NB4 (cell line): ENCODE measurements at places on chromosomes 1 and 21.
A peak's percentile ranks its signal among the peaks of the same experiment; 100 is the strongest.

DNA sequence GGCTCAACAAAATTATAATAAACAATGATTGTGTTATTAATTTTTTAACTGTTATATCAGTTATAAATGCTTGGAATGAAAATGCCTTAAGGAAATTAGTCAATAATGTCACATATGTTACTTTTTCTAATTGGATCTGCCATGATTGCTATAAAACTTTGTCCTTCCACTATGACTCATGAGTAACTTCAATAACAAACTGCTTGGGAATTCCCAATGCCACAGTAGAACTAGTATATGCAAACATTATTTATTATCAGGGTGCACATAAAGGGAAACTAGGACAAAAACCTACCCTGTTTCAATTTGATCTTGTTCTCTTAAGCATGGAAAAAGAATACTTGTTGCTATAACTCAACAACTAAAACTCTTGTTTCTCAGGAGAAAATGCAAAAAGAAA lies 59.1 kb upstream of the PDC start:
- DNase-seq: no peak

GRCh38 chr1:46112108-46112507 lies 20.3 kb downstream of the PIK3R3 start:
- no peak for DNase-seq

GRCh38 chr21:42153746-42154145 lies 65.2 kb upstream of the ABCG1 start:
- DNase-seq: no peak

DNA sequence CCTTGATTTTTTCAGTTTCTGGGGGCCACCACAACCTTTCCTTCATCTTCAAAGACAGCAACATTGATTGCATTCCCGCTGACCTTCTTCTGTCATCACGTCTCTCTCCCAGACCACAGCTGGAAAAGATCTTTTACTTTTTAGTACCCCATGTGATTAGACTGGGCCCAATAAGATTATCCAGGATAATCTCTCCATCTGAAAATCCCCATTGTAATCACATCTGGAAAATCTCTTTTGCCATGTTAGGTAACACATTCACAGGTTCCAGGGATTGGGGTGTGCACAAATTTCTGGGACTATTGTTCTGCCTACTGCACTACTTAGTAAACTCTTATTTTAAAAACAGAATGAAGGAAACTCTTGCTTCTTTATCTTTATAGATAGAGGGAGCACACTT lies 47.1 kb upstream of the INSL5 start:
- no peak for DNase-seq

DNA sequence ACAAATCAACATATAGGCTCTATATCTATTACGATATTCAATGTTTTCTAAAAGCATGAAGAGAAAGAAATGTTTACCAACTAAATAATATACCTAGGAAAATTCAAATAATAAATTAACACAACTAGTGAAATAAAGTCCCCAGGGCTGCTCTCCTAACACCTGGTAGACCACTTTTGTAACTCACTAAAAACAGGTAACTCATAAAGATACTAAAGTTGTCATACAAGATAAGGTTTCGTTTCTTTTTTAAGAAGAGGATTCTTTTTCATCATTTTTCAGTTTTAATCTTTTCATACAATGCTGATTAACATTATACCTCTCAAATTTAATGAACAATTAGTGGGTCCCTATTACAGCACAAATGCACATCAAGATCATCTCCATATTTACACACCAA lies 99.0 kb downstream of the ZZZ3 start:
- no peak for DNase-seq

DNA sequence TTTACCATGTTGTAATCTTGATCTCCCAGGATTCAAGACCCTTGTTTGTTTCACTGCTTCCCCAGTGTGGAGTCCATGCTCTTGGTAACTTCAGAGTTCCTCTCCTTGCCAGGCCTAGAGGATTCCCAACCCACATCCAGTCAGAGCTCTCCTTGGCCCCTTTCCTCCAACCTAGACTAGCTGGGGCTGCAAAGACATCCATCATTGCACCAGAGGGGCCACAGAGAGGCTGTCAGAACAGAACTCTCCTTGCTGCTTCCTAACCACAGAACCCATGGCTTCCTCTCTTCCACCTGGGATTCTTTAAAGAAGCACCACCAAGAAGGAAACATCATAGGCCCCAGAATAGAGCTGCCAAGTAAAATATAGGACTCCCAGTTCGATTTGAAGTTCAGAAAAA lies 81.0 kb downstream of the HMGB4 start:
- DNase-seq: no peak

- DNase-seq: peak; percentile 26
These were observed 7.6 kb downstream of the FAM151A start for GRCh38 chr1:54615531-54616279.

DNA sequence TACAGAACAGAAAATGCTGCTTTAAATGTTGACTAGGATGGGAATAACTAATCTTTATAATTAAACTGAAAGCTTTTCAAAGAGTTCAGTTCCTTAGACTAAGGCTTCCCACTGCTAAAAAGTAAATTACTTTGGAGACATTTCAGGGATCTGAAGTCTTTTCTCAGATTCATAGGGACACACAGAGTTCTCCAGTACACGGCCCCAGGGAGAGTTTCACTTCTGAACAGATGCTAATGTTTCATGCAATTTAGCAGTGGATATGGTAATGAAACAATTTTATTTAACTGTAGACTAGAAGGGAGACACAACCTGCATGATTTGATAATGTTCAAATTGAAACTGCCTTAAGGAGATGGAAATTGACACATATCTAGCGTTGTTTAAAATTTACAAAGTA lies 1282.6 kb downstream of the NCAM2 start:
- no peak for DNase-seq

- peak; percentile 72 for DNase-seq
These were observed 134.6 kb upstream of the ARHGEF16 start for GRCh38 chr1:3319874-3320245.

GRCh38 chr21:39707316-39707715 lies 37.7 kb upstream of the IGSF5 start:
- DNase-seq: no peak

GRCh38 chr1:60329651-60330050 lies 256.1 kb upstream of the C1orf87 start:
- DNase-seq: no peak

DNA sequence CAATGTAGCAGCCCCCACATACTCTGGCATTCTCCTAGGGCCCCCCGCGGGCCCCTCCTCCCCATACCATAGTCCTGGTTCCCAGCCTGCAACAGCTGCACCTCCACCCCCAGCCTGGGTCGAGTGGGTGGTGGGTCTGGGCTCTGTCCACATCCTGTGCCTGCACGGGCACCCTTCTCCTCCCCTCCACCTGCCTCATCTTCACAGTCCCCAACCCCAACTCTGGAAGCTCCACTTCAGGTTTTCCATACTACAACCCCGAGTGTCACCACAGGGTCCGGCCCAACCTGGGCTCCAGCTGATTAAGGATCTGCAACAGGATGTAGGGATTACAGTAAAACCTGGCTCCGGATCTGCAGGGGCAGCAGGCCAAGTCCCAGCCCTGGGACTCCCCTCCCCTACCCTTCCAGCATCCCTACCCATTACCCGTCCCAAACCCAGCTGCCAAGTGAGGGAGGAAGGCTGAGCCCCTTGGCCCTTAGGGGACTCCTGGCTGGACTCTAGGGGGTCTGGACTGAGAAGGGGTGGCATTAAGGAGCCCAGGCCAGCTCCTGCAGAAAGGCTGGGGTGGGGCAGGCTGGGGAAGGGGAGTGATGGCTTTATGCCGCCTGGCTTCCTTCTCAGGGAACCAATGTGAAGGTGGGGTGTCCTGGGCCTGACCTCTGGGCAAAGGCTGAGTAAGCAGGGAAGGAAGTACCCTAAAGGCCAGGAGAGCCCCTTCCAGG lies 116.8 kb downstream of the CASZ1 start:
- DNase-seq: peak; percentile 58

- DNase-seq: peak; percentile 19
These were observed 6.3 kb downstream of the APOBEC4 start for GRCh38 chr1:183646776-183647175.

DNA sequence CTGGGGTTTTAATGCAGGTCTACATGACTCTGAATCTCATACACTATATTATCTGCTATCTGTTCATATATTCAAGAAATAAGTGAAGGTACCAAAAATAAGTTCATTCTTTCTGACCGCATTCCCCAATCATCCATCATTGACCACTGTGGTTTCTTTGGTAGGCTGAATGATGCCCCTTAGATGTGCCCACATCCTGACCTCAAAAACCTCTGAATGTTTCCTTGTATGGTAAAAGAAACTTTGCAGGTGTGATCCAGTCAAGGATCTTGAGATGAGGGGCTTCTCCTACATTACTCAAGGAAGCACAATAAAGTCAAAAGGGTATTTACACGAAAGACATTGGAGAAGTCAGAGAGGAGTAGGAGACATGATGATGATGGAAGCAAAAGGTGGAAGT lies 60.6 kb upstream of the LRRC8B start:
- DNase-seq: peak; percentile 27

DNA sequence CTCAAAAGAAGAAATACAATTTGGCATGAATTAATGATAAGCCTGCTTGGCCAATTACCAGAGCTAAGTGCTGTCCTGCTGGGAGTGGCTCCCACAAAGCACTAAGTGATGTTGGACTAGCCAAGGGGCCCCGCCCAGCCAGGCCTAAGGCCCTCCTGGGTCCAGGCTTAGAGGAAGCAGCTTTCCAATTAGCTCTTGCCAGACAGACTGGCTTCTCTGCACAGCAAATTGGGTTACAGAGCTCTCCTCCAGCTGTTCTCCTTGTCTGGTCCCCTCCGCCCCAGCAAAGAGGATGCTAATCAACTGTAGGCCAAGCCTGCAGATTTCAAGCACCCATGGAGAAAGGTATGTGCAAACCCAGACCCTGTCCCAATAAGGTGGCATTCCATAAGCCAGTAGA lies 151.9 kb downstream of the DMRTA2 start:
- no peak for DNase-seq

GRCh38 chr1:19645411-19646251 lies 1.5 kb downstream of the NBL1 start:
- DNase-seq: no peak

DNA sequence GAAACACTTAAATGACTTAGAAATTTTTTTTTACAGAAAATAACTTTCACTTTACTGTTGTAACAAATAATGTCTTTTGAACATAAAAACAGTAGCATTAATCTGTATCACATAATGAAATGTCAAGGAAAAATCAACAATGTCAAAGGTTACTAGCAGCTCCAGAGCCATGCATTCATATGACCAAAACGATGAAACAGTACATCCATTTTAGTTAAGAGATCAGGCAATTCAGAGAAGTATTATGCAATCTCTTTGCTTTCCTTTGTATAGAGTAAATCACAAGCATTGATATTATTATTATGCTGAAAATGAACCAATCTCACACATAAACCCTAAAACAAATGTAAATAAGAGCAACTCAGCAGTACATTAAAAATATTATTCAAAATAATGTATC lies 748.9 kb downstream of the PLA2G4A start:
- no peak for DNase-seq

DNA sequence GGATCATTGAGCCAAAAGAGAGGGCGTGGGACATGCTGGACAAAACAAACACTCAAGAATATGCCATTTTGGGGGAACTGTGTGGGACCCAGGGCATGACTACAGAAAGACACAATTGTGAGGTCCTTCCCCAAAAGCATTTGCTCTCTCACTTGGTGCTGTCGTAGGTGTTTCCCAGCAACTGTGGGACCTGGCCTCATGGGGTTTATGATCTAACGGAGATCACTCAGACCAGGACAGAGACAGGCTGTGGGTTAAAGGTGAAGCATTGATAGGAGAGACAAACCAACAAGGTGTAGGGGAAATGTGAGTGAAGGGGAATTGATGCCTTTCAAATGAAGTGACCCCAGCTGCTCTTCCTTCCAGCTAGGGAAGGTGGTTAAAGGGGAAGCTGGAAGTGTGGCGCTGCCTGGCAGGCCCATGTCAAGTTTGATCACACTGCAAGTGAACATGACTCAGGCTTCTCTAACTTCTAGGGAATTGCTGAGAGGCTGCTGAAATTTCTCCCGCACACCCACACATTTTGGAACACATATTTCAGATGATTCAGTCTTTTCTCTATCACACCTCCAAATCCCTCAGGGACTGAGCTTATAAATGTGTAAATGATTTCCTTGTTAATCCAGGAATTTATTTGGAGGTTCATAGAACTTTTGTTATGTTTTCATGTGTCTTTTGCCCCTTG lies 30.2 kb downstream of the TRAF5 start:
- DNase-seq: no peak

DNA sequence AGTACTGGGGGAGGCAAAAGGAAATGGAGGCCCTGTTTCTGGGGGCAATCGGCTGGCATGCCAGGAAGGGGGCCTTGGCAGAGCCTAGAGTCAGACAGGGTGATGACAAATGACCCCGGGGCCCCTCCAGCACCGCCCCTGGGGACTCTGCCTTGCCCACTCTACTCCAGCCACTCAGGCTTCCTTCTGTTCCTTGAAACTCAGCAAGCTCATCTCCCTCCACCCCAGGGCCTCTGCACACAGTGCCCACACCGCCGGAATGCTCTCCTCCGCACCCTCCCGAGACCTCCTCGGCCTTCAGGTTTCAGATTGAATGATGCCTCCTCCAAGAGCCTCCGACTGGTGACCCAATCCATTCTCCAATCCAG lies 122.5 kb upstream of the ZBTB40 start:
- DNase-seq: no peak

DNA sequence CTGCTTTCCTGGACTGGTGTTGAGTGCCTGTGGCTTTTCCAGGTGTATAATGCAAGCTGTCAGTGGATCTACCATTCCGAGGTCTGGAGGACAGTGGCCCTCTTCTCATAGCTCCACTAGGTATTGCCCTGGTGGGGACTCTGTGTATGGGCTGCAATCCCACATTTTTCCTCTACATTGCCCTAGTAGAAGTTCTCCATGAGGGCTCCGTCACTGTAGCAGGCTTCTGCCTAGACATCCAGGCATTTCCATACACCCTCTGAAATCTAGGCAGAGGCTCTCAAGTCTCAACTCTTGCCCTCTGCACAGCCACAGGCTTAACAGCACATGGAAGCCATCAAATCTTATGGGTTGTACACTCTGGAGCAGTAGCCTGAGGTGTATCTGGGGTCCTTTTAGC lies 107.6 kb downstream of the GRIK1 start:
- no peak for DNase-seq

DNA sequence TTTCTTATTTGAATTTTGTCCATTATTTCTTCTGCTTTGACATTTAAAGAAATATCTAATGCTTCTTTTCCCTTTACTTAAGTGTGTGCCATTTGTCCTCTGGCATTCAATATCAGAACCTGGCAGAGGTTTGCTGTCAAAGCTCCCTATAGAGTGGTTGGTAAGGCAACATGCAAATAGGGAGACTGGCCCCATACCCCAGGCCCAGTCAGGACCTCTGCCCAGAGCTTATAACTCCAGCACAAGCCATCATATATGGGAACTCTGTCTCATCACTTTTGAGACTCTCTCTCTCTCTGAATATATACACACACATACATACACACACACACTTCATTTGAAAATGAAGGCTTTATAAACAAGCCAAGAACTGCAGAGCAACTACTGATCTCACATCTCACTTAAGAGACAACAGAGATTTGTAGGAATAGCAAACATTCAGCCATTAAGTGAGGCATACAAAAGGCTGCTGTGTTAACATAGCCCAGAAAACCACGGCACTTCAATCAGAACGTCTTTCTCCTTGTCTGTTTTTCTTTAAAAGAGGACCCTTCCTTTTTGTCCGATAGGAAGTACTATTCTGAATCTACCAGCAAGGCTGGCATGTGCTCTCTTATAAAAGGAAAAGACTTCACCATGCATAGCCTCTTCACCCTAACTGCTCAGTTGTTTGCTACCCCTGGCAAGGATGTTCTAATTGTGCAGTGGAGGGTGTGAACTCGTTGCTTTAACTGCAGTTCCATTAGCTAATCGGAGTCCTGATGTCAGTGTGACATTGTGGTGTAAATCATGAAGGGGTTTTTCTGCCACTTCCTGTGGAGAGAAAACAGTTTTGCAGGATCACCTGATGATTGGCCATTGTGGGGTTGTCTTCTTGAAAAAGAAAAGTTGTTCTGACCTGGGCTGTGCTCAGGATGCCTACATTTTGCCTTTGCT lies 101.7 kb downstream of the NR5A2 start:
- DNase-seq: no peak
